ENCODE measurements at places on chromosomes 6 and 20.

DNA sequence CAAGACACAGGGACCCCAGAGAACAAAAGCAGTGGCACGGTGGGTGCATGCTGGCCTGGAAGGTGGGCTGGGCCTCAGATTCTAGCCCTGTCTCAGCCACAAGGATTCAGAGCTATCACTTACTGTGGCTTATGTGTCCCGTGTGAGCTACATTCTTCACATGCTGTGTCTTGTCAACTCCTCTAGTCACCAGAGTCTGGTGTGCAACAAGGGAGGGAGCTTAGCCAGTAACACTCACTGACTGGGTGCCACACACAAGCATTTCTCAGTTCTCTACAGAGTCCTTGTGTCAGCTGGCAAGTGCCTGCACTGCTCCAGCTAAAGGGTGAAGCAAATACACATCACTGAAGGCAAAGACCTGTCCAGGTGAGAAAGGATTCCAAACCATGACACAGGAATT lies 186.9 kb upstream of the CDYL start:
- no peak for DNase-seq

DNA sequence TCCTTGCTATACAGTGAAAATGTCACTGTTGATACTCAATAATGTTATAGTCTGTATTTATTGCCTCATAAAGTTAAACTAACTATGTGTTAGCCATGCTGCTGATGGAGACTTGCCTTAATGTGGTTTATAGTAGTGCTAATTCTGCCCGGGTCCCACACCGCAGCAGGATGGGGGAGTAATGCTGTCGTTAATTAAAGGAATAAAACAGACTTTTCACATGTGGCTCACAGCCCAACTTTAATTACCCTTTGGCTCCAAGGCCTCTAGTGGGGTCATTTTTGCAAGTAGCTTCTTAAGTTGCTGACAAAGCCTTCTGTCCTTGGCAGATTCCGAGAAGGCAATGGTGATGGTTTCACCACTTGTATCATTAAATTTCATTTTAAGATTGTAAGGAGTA lies 634.3 kb downstream of the TBC1D32 start:
- DNase-seq, result no peak

DNA sequence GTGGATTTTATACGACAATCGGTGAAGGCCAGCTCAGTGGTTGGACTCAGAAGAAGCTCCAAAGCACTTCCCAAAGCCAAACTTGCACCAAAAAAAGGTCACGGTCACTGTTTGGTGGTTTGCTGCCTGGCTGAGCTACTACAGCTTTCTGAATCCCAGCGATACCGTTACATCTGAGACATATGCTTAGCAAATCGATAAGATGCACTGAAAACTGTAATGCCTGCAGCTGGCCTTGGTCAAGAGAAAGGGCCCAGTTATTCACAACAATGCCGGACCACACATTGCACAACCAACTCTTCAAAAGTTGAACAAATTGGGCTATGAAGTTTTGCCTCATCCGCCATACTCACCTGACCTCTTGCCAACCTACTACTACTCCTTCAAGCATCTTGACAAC lies 70.2 kb downstream of the FILIP1 start:
- DNase-seq, result no peak

GRCh38 chr6:6661684-6662083 lies 73.2 kb downstream of the LY86 start:
- no peak for DNase-seq

DNA sequence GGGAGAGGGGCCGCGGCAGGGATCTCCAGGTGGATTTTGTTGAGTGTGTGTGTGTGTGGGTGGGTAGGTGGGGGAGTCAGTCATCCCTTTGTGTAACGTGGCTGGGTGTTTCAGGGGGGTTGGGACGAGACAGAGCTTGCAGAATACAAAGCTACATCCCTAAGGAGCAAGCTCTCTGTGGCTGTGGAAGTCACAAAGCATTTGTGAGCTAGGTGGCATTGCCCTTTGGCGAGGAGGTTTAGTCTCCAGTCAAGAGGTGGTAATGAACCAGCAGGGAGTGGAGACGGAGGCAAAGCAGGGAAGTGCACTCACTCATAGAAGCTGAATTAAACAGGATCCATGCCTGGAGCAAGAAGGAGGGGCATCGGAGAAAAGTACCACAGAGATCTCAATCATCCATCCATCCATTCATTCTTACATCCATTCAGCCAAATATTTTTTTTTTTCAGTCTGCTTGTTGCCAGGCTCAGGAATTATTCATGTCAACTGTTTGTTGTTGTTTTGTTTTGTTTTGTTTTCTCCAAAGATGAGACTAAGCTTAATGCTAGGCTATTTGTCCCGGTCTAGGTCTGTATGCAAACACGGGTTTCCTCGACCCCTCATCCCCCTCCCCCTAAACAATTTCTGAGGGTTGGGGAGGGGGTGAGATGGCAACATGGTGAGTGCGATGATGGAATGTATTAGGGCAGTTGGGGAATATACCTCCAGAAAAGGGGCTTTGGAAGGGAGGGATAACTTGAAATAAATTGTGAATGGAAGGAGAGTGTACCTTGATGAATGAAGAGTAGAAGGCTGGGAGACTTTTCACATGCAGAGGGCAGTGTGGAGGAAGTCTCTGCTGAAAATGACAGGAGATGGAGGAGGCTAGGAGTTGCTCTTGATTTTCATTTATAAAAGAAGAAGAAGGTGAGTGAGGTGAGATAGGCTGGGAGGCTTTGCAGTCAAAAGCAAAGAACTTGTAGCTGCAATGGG lies 1.0 kb downstream of the HCRTR2 start:
- no peak for DNase-seq

GRCh38 chr6:149895833-149896271 lies 2.1 kb downstream of the RAET1E start:
- no peak for DNase-seq

DNA sequence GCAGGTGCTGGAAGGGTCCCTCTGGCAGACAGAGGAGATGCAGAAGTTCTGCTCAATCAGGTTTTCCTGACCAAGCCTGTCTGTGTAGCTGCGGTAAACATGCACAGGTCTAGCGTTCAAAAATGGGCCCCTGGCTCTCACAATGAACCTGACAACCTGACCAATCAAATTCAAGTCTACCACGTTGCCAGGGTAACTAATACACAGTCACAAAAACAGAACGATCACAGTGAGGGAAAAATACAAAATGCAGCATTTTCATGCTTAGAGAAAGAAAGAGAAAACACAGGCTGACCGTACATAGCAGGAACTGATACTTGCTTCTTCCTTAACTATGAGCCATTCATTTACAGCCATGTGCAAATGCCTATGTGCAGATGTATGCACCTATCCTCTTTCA lies 353.1 kb upstream of the TSHZ2 start:
- no peak for DNase-seq

GRCh38 chr20:18901980-18902737 lies 88.6 kb downstream of the SCP2D1 start:
- no peak for DNase-seq

- no peak for DNase-seq
Measured at GRCh38 chr6:63963769-63964315, 328.2 kb downstream of the PHF3 start.

DNA sequence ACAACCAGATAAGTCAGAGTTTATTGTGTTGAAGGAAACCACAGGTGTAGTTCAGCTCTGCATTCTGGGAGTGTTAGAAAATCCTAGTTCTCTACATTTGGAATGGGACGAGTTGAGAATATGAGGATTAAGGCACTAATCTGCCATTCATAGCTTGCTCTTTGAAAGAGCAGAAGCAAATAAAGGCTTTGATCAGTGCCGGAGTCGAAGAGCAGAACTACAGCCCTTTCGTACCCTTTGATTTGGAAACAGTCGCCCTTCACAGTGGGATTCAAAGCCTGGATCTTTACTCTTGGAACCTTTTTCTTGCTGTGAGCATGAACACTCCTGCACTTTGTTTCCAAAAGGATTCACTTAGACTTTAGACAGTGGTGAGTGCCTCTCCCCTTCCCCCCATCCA lies 523.9 kb upstream of the POU3F2 start:
- DNase-seq, result no peak

GRCh38 chr6:32177183-32177787 lies 920 bp upstream of the RNF5 start:
- no peak for DNase-seq

- DNase-seq, result no peak
Measured at GRCh38 chr6:167735084-167735950, 91.4 kb upstream of the AFDN start.

DNA sequence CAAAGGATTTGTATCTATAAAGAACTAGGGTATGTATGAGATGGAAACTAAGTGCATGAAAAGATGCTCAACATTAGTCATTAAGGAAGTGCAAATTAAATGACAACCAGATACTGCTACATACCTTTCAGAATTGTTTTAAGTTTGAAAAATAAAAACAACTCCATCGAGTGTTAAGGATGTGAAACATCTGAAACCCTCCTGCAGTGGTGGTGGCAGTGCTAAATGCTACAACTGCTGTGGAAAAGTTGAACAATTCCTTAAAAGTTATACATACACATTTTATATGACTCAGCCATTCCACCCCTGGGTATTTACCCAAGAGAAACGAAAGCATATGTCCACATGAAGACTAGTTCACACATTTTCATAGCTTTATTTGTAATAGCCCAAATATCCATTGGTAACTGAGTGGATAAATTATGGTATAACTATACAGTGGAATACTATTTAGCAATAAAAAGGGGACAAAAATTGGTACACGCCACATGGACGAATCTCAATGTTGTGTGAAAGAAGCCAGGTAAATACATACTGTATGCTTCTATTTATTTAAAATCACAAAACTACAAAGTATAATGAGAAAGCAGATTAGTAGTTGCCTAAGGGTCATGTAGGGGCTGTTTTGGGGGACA lies 10.6 kb downstream of the ARMH2 start:
- DNase-seq, result no peak

DNA sequence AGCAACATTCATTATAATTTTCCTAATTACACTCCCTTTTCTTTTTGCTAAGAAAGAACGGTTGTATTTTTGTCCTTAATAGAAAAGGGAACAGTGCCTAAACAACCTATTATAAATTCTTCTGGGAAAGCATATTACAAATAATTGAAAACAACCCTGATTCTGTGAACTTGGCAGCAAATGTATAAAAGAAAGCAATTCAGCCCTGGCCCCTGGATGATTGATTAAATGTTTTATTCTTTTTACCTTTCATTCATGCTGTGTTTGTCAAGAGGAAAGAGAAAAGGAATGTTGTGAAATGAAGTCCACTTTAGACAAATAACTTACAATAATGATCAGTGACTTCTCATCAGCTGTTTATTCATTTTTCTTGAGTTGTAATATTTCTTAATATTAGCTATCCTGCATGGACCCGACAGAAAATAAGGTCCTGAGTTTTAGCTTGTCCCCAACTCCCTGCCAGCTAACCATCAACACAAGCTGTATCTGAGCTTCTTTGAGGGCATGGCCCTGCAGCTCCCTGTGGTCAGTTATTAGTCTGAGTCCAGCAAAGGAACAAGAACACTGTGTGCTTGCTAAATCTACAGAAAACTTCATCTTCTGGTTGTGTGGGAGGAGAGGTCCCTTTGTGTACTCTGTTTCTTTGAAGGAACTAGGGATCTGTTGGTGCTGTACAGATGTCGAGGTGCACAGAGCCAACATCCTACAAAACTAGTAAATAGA lies 248.2 kb downstream of the LAMA2 start:
- no peak for DNase-seq

DNA sequence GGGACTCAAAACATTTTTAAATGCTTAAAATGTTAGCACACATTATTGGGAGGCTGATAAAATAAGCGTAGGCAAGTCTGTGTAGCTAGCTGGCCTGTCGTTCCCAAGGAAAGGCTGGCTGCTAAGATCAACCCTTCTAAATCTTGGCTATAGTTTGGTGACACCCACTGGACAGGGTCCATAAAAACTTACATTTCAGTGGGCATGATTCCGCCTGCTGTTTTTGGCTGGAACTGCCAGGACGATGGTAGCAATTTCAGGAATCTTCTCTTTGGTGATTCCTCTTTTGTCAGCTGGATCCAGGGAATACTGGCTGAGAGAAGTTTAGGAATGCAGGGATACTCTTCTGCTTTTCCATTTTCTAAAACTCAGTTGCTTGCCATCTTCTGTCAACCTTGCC lies 162.2 kb downstream of the NKAIN2 start:
- no peak for DNase-seq

DNA sequence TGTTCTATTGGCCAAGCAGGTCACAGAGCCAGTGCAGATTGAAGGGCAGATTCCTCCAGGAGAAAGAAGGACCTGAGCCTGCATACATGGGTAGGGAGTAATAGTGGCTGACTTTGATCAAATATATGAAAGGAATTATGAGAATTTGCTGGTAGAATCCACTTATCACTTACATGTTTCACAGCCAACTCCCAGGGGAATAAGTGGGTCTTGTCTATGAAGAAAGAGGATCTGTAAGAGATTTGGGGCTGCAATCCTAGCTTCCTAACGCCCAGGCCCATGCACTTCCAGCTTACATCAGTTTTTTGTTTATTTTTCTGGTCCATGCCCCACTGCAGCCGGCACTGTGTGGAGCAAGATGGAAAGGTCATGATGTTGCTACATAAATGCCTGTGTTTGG lies 107.9 kb upstream of the SYNDIG1 start:
- no peak for DNase-seq

DNA sequence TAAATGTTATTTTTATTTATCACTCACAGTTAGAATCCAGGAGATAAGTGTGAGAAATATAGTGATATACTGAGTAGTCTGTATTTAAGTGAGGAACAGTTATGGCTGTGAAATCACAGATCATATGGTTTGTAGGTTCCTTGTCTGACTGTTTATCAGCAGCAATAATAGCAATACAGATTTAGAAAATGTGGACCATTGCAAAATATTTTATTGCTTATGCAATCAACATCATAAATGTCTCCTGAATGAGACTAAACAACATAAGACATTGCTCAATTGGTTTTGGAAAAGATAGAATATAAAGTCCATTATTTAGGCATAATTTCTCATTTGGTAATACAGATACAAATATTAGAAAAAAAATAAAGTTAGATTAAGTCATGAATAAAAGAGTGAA lies 43.7 kb downstream of the CCDC170 start:
- DNase-seq, result no peak

DNA sequence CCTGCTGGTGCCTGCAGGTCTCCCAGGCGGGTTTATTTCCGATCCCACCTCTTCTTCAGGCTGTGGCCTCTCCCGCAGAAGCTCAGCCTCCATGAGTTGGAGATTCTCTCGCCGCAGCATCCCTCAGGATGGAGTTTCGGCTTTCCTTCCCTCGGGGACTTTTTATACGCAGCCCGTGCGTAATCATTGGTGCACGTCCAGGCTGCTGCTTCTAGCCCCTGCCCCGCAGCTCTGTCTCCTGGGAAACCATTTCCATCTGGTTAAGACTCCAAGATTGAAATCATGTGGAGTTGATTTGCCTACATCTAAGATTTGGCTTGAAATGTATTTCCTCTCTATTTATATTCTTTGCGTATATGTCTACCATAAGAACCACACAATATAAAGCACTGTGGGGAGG lies 46.7 kb upstream of the CARMIL1 start:
- peak; percentile 5 for DNase-seq

- no peak for DNase-seq
Measured at GRCh38 chr6:20367743-20368485, 33.8 kb upstream of the E2F3 start.

- no peak for DNase-seq
Measured at GRCh38 chr6:51531623-51532022, 555.8 kb downstream of the PKHD1 start.
